ENCODE measurements at places on chromosomes 3 and 15. TPM values are rescaled to one million over a fixed set of nuclear protein-coding genes. Genes with fewer than 3 reads are reported as not detected.

- no peak for DNase-seq
Observed at GRCh38 chr3:192042116-192042515, 581.2 kb downstream of the PYDC2 start.

- no peak for DNase-seq
Observed at GRCh38 chr3:124793054-124793739, 62.9 kb downstream of the UMPS start.

DNA sequence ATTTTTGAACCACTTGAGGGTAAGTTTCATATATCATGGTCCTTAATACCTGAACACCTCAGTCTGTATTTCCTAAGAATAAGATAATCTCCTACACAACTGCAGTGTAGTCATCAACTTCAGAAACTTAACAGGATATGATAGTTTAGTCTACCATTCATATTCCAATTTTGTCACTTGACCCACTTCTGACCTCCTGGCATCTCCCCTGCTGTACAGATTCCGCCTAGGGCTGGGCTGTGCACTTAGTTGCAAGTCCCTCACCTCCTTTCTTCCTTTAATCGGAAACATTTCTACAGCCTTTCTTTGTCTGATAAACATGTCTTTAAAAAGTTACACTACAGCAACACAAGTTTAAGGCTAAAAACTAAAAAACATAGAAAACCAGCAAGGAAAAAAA, 218.4 kb upstream of the SLCO3A1 start:
- DNase-seq: no peak

- no peak for DNase-seq
Observed at GRCh38 chr3:64341296-64341695, 116.0 kb upstream of the PRICKLE2 start.

DNA sequence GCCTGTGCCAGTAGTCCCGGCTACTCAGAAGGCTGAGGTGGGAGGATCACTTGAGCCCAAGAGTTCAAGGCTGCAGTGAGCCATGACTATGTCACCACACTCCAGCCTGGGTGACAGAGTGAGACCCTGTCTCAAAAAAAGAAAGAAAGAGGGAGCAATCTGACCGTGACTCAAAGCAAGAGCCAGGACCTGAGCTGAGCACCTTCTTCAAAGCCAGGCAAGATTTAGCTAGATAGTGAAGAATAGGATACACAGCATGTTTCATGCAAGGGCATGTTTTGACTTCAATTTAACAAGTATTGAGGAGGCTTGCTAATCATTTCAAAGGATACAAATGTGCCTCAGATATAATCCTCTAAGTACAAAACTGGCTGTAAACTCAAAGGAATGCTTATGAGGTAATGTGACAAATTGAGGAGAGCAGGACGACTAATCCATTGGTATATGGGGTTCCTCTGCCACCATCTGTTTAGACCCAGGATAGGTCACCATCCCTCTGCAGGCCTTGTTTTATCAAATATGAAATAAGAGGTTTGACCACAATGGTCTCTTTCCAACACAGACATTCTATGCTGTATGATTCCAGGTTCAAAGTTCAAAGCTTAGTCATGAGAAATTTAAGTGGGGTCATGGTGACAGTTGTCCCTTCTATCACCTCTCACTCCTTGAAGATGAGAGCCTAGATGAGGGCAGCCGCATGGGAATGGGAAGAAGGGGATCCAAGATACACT, 33.2 kb downstream of the RAB27A start:
- no peak for DNase-seq

GRCh38 chr15:40407330-40407990, 1.9 kb downstream of the IVD start:
- DNase-seq: no peak

- no peak for DNase-seq
Observed at GRCh38 chr15:86300390-86301125, 220.9 kb downstream of the AGBL1 start.

GRCh38 chr3:161316006-161316689, 55.2 kb downstream of the SPTSSB start:
- no peak for DNase-seq

- no peak for DNase-seq
Observed at GRCh38 chr15:62788224-62788623, 254.3 kb upstream of the TPM1 start.

DNA sequence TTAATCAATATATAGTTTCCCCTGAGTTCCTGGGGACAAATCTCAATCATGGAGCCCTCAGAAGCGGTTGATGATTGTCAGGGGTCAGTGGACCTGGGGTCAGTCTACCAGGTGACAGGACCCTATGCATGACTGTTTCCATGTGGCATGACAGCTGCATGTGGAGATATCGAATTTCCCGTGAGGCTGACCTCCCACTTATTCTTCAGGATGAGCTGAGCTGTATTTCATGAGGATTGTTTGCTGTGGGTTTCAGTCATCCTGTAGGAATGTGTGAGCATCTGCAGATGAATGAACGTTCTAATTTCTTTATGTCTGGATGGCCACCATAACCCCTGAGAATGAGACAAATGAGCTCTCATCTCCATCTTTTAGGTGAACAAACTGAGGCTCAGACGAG, 93.0 kb upstream of the HES1 start:
- no peak for DNase-seq

Gene SPATA16
- total RNA-seq: not detected

Gene LMOD3
- total RNA-seq: 162 TPM

Gene RAD54L2
- 10.4 TPM for total RNA-seq

Gene MORC1
- not detected for total RNA-seq

Gene SLMAP
- 263 TPM for total RNA-seq

Gene IL12A
- 0.32 TPM for total RNA-seq

All from left ventricle myocardium superior (tissue), 1 donor.